ENCODE measurements at places on chromosomes 13 and 19.

- DNase-seq, result no peak
Measured at GRCh38 chr19:46030812-46031550, 8.1 kb upstream of the PGLYRP1 start.

DNA sequence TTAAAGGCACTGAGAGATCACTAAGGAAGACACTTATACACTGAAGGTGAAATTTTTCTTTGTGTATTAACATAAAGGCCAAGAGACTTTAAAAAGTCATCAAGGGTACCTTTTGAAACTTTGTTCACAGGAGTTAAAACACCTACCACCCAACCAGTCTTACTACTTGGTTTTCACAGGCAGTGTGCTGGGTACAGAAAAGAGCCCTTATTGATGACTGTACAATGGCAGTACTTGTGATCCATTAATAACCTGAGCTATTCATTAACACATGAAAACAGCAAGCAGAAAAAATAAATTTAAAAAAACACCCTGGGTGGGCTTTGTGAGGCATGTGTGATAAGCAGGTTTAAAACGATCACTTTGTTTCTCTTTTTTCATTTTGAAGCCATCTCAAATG, 148.9 kb downstream of the TBC1D4 start:
- DNase-seq, result no peak

DNA sequence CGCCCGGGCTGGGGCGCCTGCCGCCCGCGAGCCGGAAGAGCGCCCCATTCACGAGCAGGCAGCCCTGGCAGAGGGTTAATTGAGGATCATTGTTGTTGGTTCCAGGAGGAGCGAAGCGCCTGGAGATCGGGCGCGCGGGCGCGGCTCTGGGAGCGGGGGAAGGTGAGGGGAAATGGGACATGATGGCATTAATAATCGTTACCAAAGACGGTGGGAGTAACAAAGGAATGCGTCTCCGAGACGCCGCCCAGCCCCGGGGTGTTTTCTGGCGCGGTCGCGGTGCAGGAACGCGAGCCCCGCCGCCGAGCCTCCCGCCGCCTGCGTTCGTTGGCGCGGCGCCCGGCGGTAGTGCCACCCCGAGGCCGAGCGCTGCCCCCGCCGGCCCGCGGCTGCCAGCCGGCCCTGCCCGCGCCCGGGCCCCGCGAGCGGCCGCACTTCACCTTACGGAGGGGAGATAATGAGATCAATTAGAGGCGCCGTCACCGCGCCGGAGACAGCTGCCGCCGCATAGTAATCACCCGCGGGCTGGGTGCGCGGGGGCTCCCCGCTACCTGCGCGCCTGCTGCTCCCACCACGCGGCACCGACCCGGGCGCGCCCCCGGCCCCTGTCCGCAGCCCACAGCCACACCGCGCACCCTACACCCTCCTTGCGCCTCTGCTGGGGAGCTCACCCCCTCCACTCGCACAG, 2.8 kb downstream of the ZNF536 start:
- no peak for DNase-seq

- DNase-seq, result no peak
Measured at GRCh38 chr13:114341003-114341777, 26.9 kb downstream of the CHAMP1 start.

DNA sequence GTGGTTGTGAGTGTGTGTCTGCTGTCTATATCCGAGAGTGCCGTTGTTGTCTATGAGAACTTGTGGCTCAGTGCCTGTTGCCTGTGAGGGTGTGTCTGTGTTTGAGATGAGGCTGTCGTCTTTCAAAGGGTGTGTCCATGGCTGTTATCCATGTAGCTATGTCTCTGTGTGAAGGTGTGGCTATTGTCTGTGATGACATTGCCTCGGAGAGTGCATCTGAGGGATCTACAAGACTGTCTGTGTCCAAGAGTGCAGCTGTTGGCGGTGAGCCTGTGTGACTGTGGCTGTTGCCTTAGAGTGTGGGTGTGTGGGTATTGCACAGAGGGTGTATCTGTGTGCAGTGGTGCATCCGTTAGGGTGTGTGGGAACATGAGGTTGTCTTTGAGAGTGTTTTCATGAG, 4.9 kb downstream of the NUMBL start:
- DNase-seq, result no peak

DNA sequence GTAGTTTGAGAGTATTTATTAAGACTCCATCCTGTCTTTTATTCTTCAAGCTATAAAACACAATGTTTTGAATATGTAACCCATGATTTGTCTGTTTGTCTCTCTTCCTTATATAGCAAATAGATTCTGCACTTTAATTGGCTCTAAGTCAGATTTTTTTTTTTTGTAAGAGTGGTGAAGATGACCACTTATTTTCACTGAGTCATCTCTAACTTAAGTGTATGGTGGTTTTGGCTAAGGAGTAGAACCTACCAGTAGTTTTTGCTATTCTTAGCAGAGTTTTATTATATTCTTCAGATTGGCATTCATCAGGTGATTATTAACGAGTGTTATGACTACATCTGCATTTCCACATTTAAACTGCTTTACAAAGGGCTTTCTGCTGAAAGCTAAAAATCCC, 194.7 kb downstream of the LMO7 start:
- DNase-seq, result no peak

Measured in GM06990 (cell line).